GM23338 (cell line): ENCODE measurements at places on chromosomes 3 and 15. TPM values are rescaled to one million over a fixed set of nuclear protein-coding genes. Genes with fewer than 3 reads are reported as not detected.

DNA sequence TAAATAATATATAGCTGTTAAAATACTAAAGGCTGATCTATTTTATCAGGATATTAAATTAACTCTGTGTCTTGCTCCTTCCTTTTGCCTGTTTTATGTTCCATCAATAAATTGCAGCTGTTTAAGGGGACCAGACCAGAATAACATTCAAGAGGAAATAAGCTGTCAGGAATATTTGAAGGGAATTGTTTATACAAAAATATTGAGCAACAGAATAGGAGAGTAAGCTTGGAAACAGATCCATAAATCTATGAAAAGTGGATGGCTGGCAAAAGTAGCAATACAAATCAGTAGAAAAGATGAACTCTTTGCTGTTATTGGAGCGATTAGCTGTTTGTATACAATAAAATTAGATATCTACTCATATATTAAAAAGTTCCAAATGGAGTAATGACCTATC lies 36.2 kb upstream of the PLSCR2 start:
- H3K4me1 ChIP-seq, result peaks cover 31% of the 10 kb centered on the region
- H3K27me3 ChIP-seq, result no peaks in the 10 kb centered on the region
- no peaks in the 10 kb centered on the region for H3K36me3 ChIP-seq
- H3K27ac ChIP-seq, result peak overlapping the region; percentile 84
- DNase-seq, result no peak

DNA sequence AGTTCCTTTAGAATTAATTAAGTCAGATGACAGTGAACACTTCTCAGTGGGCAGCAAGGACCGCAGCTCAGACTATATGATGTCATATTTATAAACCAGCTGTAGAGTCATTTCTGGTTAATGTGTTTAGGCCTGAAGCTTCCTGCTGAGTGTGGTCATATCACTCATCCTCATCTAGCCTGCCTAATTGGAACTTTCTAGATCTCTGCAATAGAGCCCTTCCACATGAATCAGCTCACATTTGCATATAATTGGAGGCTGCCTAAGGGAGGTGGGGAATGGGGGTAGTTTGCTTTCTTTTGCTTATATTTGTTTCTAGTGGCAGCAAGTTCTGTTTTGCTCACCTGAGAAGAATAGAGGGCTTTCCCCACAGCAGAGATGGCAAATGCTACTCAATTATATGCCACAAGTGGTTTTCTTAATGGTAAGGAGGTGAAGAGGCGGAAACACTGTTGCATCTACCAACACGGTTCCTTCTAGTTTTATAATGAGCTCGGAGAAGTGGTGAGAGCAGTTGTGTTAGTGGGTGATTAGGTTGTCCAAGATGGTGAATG lies 148.1 kb downstream of the KLHL25 start:
- no peak overlapping the region for H3K4me3 ChIP-seq
- H3K27ac ChIP-seq, result no peak overlapping the region
- H3K4me1 ChIP-seq, result peaks cover 8% of the 10 kb centered on the region; the same call in 1 of the 2 replicates

DNA sequence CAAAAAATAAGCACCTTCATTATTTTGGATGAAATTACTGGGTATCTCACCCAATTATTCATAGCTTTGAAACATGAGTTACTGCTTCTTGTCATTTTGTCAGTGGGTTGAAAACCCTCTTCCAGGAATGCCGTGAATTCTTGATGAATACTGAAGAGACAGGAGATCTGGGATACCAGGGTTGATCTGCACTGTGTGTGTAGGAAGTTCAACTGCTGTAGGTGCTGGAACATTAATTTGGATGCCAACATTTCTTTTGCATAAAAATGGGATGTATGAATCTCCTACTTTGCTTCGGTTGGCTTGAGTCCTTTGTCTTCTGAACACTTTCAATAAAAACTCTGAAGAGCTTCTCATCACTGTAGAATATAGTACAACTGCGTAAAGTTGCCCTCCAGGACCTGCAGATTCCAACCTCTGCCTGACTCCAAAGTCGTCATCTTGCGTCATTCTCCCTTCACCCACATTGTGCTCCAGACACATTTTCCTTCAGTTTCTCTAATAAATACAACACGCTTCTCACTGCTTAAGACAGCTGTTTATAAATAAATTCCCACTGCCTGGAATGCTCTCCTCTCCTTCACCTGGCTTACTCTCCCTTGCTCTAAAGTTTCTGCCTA lies 312.7 kb upstream of the TGFBR2 start:
- no peak for DNase-seq
- H3K4me1 ChIP-seq, result peaks cover 18% of the 10 kb centered on the region; the same call in 1 of the 2 replicates
- no peak overlapping the region for H3K4me3 ChIP-seq
- H3K27me3 ChIP-seq, result no peaks in the 10 kb centered on the region
- no peak overlapping the region for H3K27ac ChIP-seq

DNA sequence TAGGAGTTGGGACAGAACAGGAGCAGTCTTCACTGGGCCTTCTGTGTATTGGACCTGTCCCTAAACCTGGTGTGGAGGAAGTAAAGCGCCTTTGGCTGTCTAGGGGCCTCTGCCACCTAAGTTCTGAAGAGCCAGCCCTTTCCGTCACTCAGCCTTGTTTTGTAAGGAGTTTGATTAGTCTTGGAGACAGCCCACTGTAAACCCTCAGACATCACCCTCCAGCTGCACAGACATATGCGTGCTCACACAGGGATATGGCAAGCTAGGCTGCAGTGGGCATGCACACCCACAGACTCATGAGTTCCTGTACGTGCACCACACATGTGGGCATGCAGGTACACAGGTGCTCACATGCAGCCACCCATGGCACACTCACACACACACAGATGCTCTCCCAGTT lies 5.2 kb downstream of the PRKCD start:
- H3K27me3 ChIP-seq, result 0 out of 2 replicates have a peak, but pooled peaks cover 4% of the 10 kb centered on the region

DNA sequence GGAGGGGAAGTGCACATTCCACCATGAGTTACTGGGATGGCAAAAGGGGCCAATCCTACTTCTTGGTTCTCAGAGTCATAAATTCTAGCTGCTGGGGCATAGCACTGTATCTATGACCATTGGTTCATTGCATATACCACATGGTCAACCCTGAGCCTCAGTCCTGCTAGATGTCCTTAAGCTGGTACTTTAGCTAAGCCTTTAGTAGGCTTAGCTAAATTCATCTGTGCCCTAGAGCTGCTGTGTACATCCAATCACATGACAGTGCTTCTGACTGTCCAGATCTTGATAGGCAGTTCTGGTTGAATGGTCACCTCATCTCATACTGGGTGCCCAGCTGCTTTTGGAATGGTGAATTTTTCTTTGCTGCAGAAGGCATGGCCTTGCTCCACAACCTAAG lies 8.2 kb downstream of the NDUFB4 start:
- H3K27me3 ChIP-seq, result no peaks in the 10 kb centered on the region
- no peak for DNase-seq
- peaks cover 16% of the 10 kb centered on the region for H3K36me3 ChIP-seq
- H3K4me3 ChIP-seq, result no peak overlapping the region
- no peak overlapping the region for H3K27ac ChIP-seq
- no peaks in the 10 kb centered on the region for H3K4me1 ChIP-seq

GRCh38 chr3:62003835-62004234 lies 369.5 kb downstream of the FEZF2 start:
- H3K27me3 ChIP-seq, result no peaks in the 10 kb centered on the region
- no peak overlapping the region for H3K4me3 ChIP-seq
- H3K27ac ChIP-seq, result no peak overlapping the region
- H3K4me1 ChIP-seq, result peaks cover 3% of the 10 kb centered on the region; the same call in 1 of the 2 replicates

GRCh38 chr3:56131974-56132590 lies 336.2 kb downstream of the ERC2 start:
- peak; percentile 28 for DNase-seq
- H3K4me1 ChIP-seq, result peaks cover 18% of the 10 kb centered on the region
- no peak overlapping the region for H3K4me3 ChIP-seq
- no peak overlapping the region for H3K27ac ChIP-seq

Gene CACNA1D
- polyA plus RNA-seq, result 0.96 and 1.8 TPM in 2 replicates

DNA sequence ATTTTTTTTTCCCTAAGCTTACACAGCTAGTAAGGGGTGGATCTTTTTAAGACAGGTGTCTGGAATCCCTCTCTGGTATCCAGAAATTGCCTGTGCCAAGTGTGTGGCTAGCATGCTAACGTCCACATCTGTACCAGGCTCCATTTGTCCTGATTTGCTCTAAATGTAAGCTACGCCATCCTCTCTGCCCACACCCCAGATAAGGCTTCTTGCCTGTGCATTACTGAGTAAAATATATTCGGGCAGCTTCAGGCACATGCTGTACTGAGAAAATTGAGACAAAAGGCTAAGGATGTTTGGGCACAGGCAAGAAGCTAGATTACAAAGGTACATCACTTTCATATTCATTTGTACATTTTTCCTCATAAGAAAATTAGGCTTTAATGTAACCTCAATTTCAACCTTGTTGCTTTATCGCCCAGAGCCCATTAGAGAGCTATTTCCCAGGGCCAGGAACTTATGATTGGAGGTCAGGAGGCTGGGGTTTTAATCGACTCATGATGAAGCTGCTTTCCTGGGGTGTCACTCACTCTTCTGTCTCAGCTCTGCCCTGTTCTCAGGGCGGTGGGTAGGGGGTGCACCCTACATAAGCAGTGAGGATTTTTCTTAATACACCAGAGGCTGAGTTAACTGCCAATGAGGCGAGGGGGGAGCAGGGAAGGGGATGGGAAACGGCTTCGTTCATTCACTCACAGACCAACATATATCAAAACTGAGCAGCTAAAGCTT lies 106.3 kb downstream of the RORA start:
- H3K27ac ChIP-seq, result no peak overlapping the region
- H3K27me3 ChIP-seq, result no peaks in the 10 kb centered on the region
- H3K4me1 ChIP-seq, result peaks cover 10% of the 10 kb centered on the region
- H3K4me3 ChIP-seq, result no peak overlapping the region

- no peak within 1 kb of the TSS for H3K4me3 ChIP-seq
- no peaks in the 10 kb centered on the region for H3K27me3 ChIP-seq
- no peaks in the 10 kb centered on the region for H3K36me3 ChIP-seq
- no peak for DNase-seq
Observed at GRCh38 chr3:32951410-32951811, at the start of gene CCR4. CCR4 (plus strand) TSS chr3:32951644; CDS start chr3:32953423, 1,779 bp downstream.

GRCh38 chr3:140904521-140904920 lies 37.1 kb upstream of the SLC25A36 start:
- no peak for DNase-seq
- no peak overlapping the region for H3K27ac ChIP-seq
- H3K27me3 ChIP-seq, result no peaks in the 10 kb centered on the region
- H3K4me3 ChIP-seq, result no peak overlapping the region
- no peaks in the 10 kb centered on the region for H3K36me3 ChIP-seq

DNA sequence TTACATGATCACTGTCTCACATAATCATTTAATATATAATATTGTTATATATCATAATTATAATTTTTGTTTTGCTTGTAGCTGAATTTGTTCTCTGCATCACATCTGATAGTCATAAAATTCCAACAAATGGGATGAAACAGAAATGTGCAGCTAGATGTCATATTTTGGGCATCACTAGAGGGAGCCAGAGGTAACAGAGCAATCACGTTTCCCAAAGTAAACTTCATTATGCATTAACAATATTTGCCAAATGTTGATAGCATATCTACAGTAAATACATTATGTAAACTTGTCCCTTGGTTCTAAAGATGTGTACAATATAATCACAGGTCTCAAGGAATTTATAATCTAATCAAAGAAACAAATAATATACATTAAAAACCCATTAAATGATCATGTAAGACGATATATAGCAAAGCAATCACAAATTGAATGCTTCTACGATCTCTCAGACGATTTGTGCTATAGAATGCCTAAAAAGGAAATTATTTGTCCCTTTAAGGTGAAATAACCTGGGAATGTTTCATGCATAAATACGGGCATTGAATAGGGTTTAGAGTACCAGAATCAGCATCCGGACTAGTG lies 234.2 kb upstream of the MCTP2 start:
- H3K27ac ChIP-seq, result no peak overlapping the region
- no peak overlapping the region for H3K4me3 ChIP-seq
- H3K27me3 ChIP-seq, result no peaks in the 10 kb centered on the region
- no peaks in the 10 kb centered on the region for H3K36me3 ChIP-seq
- H3K4me1 ChIP-seq, result no peaks in the 10 kb centered on the region

- no peaks in the 10 kb centered on the region for H3K36me3 ChIP-seq
- no peak overlapping the region for H3K27ac ChIP-seq
- H3K27me3 ChIP-seq, result no peaks in the 10 kb centered on the region
- no peak for DNase-seq
Observed at GRCh38 chr15:52013151-52013791, 5.7 kb upstream of the MAPK6 start.

- H3K27ac ChIP-seq, result no peak overlapping the region
- peak; percentile 87 for DNase-seq
- peaks cover 14% of the 10 kb centered on the region; the same call in 1 of the 2 replicates for H3K4me1 ChIP-seq
- H3K36me3 ChIP-seq, result no peaks in the 10 kb centered on the region
Observed at GRCh38 chr3:139561959-139562676, 22.6 kb upstream of the RBP1 start.

Gene PDCD7
- polyA plus RNA-seq, result 16.8 and 18.9 TPM in 2 replicates

Gene UPK1B
- 0.26 and 0.39 TPM in 2 replicates for polyA plus RNA-seq

Gene CCR8
- polyA plus RNA-seq, result 0.23 and 0.55 TPM in 2 replicates
